ENCODE measurements at places on chromosomes 1 and 21. TPM values are rescaled to one million over a fixed set of nuclear protein-coding genes. Genes with fewer than 3 reads are reported as not detected.
A peak's percentile ranks its signal among the peaks of the same experiment; 100 is the strongest.

BRDT gene
- not detected for total RNA-seq

LYPD8 gene
- total RNA-seq: not detected

ARHGEF19 gene
- 9.5 TPM for total RNA-seq

SLC39A1 gene
- 93.2 TPM for total RNA-seq

ADAM15 gene
- total RNA-seq: 89.4 TPM

S100A9 gene
- total RNA-seq: not detected

THEM4 gene
- total RNA-seq: 11.8 TPM

PAPPA2 gene
- total RNA-seq: not detected

CCDC185 gene
- total RNA-seq: not detected

PTPRC gene
- not detected for total RNA-seq

HES5 gene
- 0.29 TPM for total RNA-seq

GRCh38 chr1:169025412-169025811 lies 81.1 kb upstream of the ATP1B1 start:
- no peak for DNase-seq

- no peak for DNase-seq
Measured at GRCh38 chr1:17207966-17208418, 3.1 kb downstream of the PADI1 start.

- no peak for DNase-seq
Measured at GRCh38 chr21:45545236-45545570, 3.0 kb upstream of the SLC19A1 start.

- no peak for DNase-seq
Measured at GRCh38 chr1:46070164-46070814, 62.1 kb downstream of the PIK3R3 start.

- DNase-seq: no peak
Measured at GRCh38 chr1:159853417-159854115, 8.9 kb downstream of the VSIG8 start.

GRCh38 chr1:27513528-27513927 lies 23.6 kb upstream of the WASF2 start:
- DNase-seq: no peak

GRCh38 chr21:27645285-27645684 lies 678.4 kb upstream of the ADAMTS5 start:
- DNase-seq: no peak

- DNase-seq: no peak
Measured at GRCh38 chr1:33814166-33814565, 49.7 kb upstream of the HMGB4 start.

DNA sequence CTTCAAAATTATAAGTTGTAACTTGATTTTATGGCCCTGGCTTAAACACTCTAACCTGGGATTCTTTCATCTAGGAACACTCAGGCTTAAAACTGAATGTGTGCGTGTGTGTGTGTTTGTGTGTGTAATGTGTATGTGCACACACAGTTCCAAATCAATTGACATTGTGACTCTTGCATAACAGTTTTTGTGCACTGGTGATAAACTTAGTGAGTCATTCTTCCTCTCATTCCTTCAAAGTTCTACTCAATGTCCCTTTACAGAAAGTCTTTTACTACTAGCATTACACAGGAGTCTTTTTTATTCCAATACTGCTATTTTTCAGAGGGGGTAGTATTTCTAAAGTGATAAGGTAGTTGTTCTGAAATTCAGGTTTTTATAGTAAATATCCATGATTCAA lies 943.6 kb downstream of the KCNT2 start:
- no peak for DNase-seq

- DNase-seq: no peak
Measured at GRCh38 chr1:214727274-214727673, 124.3 kb downstream of the CENPF start.

- DNase-seq: no peak
Measured at GRCh38 chr1:170776252-170776651, 112.3 kb downstream of the PRRX1 start.

- DNase-seq: no peak
Measured at GRCh38 chr1:73948055-73948454, 249.9 kb downstream of the LRRIQ3 start.

DNA sequence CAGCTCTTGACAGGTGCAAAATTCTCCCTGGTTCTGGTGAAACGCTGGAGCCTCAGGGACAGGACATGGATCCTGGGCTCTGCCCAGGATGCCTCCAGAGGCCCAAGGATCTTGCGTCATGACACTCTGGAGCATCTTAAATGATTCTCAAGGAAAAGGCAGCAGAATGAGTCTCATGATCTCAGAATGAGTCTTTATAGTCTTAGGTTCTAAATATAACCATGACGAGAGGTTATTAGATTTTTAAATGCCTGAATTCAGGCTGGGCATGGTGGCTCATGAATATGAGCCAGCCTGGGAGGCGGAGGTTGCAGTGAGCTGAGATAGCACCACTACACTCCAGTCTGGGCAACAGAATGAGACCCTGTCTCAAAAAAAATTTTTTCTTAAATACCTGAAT lies 55.5 kb downstream of the ECE1 start:
- no peak for DNase-seq

DNA sequence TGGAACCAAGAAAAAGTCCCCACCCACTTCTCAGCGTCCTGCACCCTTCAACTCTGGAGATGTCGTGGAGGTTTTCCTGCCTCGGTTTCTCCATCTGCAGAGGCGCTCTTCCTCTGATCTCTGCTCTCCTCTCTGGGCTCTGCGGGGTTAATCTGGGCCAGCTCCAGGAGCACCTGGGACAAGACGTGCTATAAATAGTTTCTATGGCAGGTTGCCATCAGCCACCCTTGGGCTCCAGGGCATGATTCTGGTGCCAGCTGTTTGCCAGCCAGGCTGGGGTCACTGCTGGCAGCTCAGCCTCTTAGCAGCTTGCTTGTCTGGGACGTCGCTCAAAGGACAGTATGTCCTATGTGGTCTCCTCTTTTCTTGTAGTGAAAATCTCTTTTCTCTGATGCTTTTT lies 137.1 kb downstream of the ACTL8 start:
- DNase-seq: no peak

DNA sequence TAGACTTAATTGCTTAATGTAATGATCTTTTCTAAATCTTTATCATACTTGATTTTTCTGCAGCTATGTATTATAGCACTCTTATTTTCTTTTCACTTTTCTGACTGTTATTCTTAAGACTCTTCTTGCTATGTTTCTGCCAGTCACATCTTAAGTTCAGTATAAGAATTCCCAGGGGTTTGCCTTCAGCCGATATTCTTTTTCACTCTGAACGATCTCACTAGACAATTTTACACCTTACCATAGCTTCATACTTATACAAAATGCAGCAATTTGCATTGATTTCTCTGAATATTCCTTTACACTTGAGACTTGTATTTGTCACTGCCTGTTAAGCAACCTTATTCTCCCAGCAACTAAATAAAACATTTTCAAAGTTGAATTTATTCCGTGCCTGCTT lies 242.5 kb upstream of the OLFM3 start:
- no peak for DNase-seq

DNA sequence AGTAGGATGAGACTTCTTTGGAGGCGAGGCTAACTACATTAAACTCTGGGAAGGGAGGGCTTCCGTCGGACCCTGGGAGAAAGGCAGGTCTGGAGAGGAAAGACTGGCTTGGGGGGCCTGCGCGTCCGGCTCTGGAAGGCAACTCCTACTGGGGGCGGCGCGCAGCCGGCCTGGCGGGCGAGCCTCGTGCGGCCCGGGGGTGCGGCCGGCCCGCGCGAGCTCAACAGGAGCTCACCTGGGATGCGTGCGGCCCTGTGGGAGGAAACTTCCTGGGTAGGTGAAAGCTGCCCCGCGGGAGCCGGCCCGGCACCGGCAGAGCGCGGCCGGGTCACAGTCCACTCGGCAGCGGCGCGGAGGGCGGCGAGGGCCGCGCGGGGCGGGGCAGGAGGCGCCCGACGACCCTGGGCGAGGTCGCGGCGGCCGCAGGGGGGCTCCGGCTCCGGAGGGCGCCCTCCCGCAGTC lies 449 bp downstream of the EPS15 start:
- no peak for DNase-seq

DNA sequence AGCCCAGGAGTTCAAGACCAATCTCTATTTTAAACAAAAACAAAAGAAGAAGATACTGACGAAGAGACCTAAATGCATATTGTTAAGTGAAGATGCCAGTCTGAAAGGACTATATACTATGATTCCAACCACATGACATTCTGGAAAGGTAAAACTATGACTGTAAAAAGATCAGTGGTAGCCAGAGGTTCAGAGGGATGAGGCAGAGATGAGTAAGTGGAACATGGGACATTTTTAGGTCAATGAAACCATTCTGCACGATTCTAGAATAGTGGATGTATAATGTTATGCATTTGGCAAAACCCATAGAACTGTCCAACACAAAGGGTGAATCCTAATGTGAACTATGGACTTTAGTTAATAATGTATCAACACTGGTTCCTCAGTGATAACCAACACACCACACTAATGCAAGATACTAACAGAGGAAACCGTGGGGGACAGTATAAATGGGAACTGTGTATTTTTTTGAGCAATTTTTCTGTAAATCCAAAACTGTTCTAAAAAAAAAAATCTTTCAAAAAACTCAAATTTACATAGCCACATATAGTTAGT lies 8.2 kb downstream of the RC3H1 start:
- DNase-seq: no peak

DNA sequence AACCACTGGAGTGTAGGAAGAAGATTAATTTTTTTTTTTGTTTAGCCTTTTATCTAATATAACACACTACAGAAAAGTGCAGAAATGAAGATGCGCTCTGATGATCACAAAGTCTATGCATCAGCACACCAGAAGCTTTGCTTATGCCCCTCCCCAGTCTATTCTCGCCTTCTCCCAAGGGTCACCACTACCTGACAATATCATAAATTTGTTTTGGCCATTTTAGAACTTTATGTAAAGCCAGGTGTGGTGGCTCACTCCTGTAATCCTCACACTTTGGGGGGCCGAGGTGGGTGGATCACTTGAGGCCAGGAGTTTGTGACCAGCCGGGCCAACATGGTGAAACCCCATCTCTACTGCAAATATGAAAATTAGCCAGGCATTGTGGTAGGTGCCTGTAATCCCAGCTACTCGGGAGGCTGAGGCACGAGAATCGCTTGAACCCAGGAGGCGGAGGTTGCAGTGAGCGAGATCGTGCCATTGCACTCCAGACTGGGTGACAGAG lies 231.3 kb downstream of the FOXD2 start:
- peak; percentile 21 for DNase-seq

DNA sequence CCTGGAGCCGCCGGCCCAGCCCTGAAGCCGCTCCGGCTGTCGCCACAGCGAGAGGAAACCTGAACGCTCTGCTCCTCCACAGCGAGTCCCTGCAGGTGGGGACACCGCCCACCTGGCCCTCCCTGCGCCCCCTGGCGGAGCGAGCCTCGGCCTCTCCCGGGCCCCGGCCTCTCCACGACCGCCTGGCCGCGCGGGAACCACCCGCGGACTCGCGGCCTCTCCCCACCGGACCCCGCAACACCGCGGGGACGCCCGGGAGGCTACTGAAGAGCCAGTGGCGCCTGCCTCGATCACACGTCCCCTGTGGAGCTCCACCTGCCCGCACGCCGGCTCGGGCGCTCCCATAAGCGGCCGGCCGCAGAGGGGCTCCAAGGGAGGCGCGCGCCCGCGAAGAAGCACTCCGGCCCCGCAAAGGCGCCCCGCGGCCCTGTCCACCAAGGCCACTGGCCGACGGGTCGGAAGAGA lies 109.6 kb downstream of the KCNN3 start:
- DNase-seq: no peak

- DNase-seq: no peak
Measured at GRCh38 chr1:16981269-16981849, 939 bp upstream of the MFAP2 start.

GRCh38 chr1:112417271-112417670 lies 21.3 kb downstream of the CTTNBP2NL start:
- no peak for DNase-seq

- DNase-seq: no peak
Measured at GRCh38 chr1:89826594-89826993, 5.8 kb downstream of the LRRC8D start.

DNA sequence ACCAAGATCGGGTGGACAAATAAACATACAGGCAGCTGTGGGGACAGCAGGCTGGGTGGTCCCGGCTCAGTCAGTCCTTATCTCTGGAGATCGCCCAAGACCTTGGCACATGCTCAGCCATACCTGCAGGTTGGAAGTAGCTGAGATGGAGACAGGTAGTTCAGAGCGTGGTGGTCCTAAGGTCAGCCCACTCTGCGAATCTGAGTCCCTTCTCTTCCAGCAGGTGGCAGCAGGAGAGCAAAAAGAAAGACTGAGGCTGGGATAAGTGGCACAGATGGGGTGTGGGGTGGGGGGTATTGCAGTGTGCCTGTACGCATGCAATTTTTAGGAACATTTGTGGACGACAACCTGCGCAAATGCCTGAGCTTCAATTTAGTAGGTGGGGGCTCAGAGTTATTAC lies 104.9 kb downstream of the TENT5C start:
- DNase-seq: no peak

DNA sequence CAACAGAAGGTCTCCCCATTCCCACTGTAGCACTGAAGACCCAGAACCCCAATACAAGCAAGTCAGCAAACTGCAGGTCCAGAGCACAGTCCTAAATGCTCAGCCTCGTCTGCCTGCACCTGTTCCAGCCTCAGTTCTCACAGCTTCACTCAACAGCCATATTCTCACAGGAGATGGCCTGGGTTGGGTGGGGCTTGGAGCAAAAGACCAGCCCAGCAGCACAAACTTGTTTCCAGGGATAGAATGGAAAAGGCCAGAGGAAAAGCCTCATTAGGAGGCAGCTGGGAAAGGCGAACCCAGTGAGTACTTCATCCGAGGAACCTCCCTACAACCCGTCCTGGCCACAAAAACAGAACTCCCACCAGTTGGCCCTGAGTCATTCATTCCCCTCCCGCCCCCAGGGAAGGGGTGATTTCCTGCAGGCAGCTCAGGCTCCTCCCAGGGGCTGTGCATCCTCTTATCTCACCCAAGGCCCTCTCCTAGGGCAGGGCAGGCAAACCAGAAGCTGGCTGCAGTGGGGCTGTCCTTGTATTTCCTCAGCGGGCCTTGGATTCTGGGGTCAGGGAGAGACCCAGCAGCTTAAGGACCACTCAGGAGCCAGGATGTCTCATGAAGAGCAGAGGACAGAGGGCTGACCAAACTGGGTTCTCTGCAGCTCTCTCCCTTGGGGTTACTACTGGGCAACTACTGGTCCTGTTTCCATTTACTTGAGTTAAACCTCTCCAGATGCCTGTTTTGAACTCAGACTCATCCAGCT lies 7.4 kb upstream of the MPL start:
- DNase-seq: no peak

- no peak for DNase-seq
Measured at GRCh38 chr1:93446837-93447451, 974 bp upstream of the FNBP1L start.
